Activated T-helper 2 cell treated with anti-CD3 and anti-CD28 coated beads, Interferon-gamma antibody, Interleukin-2, Interleukin-4, amounts not matched to agents 10 μg/mL and 5 μg/mL and 100 μg/mL, durations not matched to agents 14 hours and 24 hours and 36 hours (primary cell): ENCODE measurements at places on chromosomes 7 and 10. TPM values are rescaled to one million over a fixed set of nuclear protein-coding genes. Genes with fewer than 3 reads are reported as not detected.

Gene CYP26C1
- total RNA-seq, result 0.05 TPM in 1 of 2 replicates, not detected in the other

DNA sequence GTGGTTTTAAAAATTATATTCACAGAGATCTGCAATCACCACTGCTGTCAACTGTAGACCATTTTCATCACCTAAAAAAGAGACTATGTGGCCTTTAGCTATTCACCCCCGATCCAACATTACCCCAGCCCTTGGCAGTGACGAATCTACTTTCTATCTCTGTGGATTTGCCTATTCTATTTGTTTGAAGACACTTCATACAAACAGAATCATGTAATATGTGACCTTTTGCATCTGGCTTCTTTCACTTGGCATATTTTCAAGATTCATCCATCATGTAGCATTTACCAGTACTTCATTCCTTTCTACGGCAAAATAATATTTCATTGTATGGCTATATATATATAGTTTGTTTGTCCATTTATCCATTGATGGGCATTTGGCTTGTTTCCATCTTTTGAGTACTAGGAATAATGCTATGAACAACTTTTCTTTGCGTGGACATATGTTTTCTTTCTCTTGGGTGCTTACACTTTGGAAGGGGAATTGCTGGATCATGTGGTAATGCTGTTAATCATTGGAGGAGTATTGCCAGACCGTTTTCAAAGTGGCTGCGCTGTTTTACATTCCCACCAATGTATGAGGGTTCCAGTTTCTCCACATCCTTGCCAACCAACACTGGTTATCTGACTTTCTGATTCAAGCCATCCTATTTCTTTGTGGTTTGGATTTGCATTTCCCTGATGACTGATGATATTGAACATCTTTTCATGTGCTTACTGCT is 22.3 kb downstream of the ADAMTS14 start:
- H3K4me3 ChIP-seq, result no peak overlapping the region
- H3K4me1 ChIP-seq, result no peaks in the 10 kb centered on the region
- H3K27me3 ChIP-seq, result no peaks in the 10 kb centered on the region
- no peak for DNase-seq

Gene PARD3
- total RNA-seq, result 1.4 and 2.0 TPM in 2 replicates

Gene AGAP5
- 18.2 and 18.8 TPM in 2 replicates for total RNA-seq

- no peaks in the 10 kb centered on the region for H3K27me3 ChIP-seq
- no peaks in the 10 kb centered on the region for H3K36me3 ChIP-seq
- no peak overlapping the region for H3K27ac ChIP-seq
- no peak for DNase-seq
- no peak overlapping the region for H3K4me3 ChIP-seq
Measured at GRCh38 chr7:11298220-11298619, 324.5 kb downstream of the PHF14 start.

Gene RNF133
- total RNA-seq, result not detected in 2 replicates

GRCh38 chr10:113444766-113445365 is 108.0 kb upstream of the HABP2 start:
- H3K36me3 ChIP-seq, result no peaks in the 10 kb centered on the region
- no peak overlapping the region for H3K4me3 ChIP-seq
- no peaks in the 10 kb centered on the region for H3K4me1 ChIP-seq
- H3K27ac ChIP-seq, result no peak overlapping the region

Gene HGF
- not detected in 2 replicates for total RNA-seq

DNA sequence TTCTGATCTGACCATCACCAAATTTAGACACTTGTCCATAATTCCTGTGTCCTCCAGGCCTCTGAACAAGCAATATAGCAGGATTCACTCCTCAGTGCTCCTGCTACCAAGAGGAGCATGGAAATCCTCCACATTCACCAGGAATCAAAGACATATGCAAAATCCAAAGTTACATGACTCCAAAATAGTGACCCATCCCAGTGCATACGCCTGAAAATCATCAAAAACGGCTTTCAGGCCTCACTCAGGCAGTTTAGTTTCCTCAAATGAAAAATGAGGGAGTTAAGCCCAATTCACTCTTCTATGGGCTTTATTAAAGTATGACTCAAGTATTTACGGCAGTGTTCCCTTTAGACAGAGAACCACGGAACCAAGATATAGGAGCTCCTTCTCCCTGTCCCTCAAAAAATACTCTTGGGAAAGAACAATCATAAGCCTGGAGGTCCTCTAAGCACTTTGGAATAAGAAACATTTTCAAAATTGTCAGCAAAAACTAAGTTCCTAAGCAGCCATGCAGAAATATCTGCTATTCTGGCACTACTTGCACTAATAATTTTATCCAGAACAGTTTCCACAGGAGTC is 240.7 kb downstream of the PARD3 start:
- H3K27me3 ChIP-seq, result no peaks in the 10 kb centered on the region
- no peak for DNase-seq
- H3K27ac ChIP-seq, result no peak overlapping the region
- no peak overlapping the region for H3K4me3 ChIP-seq
- H3K36me3 ChIP-seq, result no peaks in the 10 kb centered on the region
- H3K4me1 ChIP-seq, result no peaks in the 10 kb centered on the region

DNA sequence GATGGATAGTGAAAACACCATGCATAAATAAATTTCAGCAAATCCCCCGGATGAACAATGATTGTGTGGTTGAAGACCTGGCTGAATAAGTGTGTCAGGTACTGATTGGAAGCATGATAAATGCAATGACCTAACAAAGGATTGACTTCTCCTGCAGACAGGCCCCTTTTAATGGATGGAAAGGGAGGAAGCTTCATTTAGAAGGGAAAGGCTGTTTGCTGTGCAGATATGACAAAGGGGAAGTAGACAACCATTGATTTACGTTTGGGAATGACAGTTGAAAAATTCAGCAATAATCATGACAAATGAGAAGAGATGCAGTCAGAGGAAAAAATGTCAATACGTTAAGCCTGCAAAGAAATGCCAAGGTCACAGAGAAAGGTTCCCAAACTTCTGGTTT is 503.8 kb downstream of the LRMDA start:
- H3K27ac ChIP-seq, result no peak overlapping the region
- no peak overlapping the region for H3K4me3 ChIP-seq
- DNase-seq, result no peak
- no peaks in the 10 kb centered on the region for H3K27me3 ChIP-seq

Gene CEP41
- 15.9 and 21.2 TPM in 2 replicates for total RNA-seq

- no peak overlapping the region for H3K27ac ChIP-seq
- no peak overlapping the region for H3K4me3 ChIP-seq
Measured at GRCh38 chr7:51029701-51030191, 247.1 kb upstream of the GRB10 start.

GRCh38 chr10:112006407-112006806 is 177.2 kb downstream of the GPAM start:
- DNase-seq, result no peak
- no peaks in the 10 kb centered on the region for H3K27me3 ChIP-seq
- no peak overlapping the region for H3K4me3 ChIP-seq

- no peaks in the 10 kb centered on the region for H3K27me3 ChIP-seq
- no peak for DNase-seq
- H3K4me3 ChIP-seq, result no peak overlapping the region
- H3K4me1 ChIP-seq, result peaks cover 28% of the 10 kb centered on the region
- H3K27ac ChIP-seq, result no peak overlapping the region
Measured at GRCh38 chr10:133405844-133406527, 12.0 kb downstream of the MTG1 start.

- H3K27me3 ChIP-seq, result peaks cover 3% of the 10 kb centered on the region
- no peak overlapping the region for H3K27ac ChIP-seq
- H3K4me1 ChIP-seq, result peaks cover 4% of the 10 kb centered on the region
- no peak for DNase-seq
- no peak overlapping the region for H3K4me3 ChIP-seq
Measured at GRCh38 chr7:90461219-90461618, 8.2 kb upstream of the PTTG1IP2 start.

DNA sequence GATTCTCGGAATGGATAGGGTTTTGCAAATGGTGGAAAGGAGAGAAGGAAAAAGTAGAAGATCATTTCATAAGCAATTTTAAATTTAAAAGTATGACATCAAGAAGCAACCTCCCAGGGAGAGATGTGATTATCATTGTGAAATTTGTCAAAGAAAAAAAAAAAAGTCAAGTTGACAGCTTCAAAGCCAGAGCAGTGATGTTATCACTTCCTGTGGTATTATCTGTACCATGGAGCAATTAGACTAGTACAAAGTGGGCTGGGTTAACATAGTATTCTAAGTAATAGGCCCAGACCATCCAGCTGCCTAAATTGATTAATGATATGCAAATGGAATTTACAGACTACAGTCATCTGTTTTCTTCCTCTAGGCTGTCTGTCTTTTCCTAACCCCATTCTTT is 84.0 kb upstream of the NPY start:
- peaks cover 19% of the 10 kb centered on the region for H3K27me3 ChIP-seq
- no peak overlapping the region for H3K27ac ChIP-seq
- no peak overlapping the region for H3K4me3 ChIP-seq
- DNase-seq, result no peak
- H3K36me3 ChIP-seq, result no peaks in the 10 kb centered on the region
- peaks cover 14% of the 10 kb centered on the region for H3K4me1 ChIP-seq

DNA sequence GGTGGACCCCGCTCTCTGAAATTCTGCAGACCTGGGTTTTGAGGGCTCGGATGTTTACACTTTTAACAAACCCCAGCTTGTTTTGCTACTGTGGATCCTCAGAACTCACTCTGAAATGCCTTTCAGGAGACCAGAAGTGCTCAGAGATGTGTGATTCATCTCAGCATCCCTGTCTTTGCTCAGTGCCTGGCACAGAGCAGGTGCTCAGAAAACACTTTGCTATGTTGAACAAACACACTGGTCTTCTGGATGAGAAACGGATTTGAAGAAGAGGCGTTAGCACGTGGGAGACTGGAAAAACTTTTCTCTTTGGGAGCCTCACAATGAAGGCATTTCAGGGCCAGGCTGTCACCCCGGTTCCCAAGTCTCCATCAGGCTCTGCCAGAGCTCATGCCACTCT is 53.3 kb downstream of the SH3PXD2A start:
- no peaks in the 10 kb centered on the region for H3K36me3 ChIP-seq
- no peak for DNase-seq
- no peak overlapping the region for H3K27ac ChIP-seq
- peaks cover 10% of the 10 kb centered on the region for H3K27me3 ChIP-seq
- H3K4me3 ChIP-seq, result no peak overlapping the region

DNA sequence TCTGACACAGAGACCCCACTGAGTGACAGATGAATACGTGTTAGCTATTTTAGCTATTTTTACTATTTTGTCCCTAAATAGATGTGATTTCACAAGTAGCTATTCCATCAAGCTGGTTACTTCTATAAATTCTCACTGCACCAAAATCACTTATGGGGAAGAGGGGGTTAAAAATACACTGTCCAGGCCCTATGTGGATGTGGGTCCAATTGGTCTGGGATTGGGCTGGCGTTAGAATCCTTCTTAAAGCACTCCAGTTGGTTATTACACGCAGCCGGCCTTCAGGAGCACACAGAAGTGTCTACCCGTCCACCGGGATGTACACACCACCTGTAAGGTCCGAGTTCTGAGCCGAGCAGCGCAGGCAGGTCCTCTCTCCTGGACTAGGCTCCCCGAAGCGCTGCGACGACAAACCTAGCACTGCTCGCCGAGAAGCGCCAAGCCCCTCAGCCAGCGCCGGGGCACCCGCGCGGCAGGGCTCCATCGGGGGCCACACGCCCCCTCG is 222.3 kb upstream of the MKLN1 start:
- peak overlapping the region; percentile 71 for H3K4me3 ChIP-seq
- H3K4me1 ChIP-seq, result peaks cover 47% of the 10 kb centered on the region
- peaks cover 51% of the 10 kb centered on the region for H3K36me3 ChIP-seq
- H3K27ac ChIP-seq, result peak overlapping the region; percentile 54

DNA sequence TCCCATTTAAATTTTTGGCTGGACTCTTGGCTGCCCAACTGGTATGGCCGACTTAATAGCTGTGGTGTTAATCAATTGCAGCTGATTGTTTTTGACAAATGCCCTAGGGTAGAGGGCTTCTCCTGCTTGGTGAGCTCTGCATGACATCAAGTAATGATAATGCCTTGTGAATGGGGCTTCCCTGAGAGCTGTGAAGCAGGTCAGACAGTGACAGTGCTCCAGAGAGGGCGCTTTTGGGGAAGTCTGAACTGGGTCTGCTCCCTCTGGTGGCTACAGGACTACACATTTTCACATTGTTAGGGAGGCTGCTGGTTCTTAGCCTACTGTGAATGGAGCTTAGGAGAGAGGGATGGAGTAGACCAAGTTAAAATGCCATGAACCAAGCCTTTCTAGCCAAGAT is 98.8 kb downstream of the SDK1 start:
- peaks cover 17% of the 10 kb centered on the region for H3K27me3 ChIP-seq
- DNase-seq, result no peak
- H3K4me3 ChIP-seq, result no peak overlapping the region
- no peaks in the 10 kb centered on the region for H3K36me3 ChIP-seq

Gene ACSM6
- not detected in 2 replicates for total RNA-seq

GRCh38 chr7:96076350-96076707 is 245.6 kb downstream of the SLC25A13 start:
- H3K36me3 ChIP-seq, result no peaks in the 10 kb centered on the region
- peaks cover 48% of the 10 kb centered on the region for H3K27me3 ChIP-seq
- H3K4me3 ChIP-seq, result peak overlapping the region; percentile 77
- peaks cover 4% of the 10 kb centered on the region for H3K4me1 ChIP-seq

Gene EXOC4
- total RNA-seq, result 65.0 and 70.5 TPM in 2 replicates

Gene SCIN
- not detected in 2 replicates for total RNA-seq

GRCh38 chr7:98276241-98276761 is 5.2 kb upstream of the BRI3 start:
- no peaks in the 10 kb centered on the region for H3K36me3 ChIP-seq
- no peaks in the 10 kb centered on the region for H3K27me3 ChIP-seq
- H3K4me1 ChIP-seq, result no peaks in the 10 kb centered on the region
- no peak for DNase-seq

GRCh38 chr7:92052684-92053083 is 81.6 kb downstream of the CYP51A1 start:
- H3K27ac ChIP-seq, result no peak overlapping the region
- no peak for DNase-seq
- no peak overlapping the region for H3K4me3 ChIP-seq
- peaks cover 4% of the 10 kb centered on the region for H3K4me1 ChIP-seq

Gene AQP1
- total RNA-seq, result not detected in 2 replicates

- DNase-seq, result no peak
- H3K27me3 ChIP-seq, result no peaks in the 10 kb centered on the region
- H3K4me3 ChIP-seq, result peak overlapping the region; percentile 79
- H3K36me3 ChIP-seq, result peaks cover 51% of the 10 kb centered on the region
- no peak overlapping the region for H3K27ac ChIP-seq
- H3K4me1 ChIP-seq, result peaks cover 24% of the 10 kb centered on the region
Measured at GRCh38 chr7:114931656-114932011, 9.7 kb downstream of the MDFIC start.

DNA sequence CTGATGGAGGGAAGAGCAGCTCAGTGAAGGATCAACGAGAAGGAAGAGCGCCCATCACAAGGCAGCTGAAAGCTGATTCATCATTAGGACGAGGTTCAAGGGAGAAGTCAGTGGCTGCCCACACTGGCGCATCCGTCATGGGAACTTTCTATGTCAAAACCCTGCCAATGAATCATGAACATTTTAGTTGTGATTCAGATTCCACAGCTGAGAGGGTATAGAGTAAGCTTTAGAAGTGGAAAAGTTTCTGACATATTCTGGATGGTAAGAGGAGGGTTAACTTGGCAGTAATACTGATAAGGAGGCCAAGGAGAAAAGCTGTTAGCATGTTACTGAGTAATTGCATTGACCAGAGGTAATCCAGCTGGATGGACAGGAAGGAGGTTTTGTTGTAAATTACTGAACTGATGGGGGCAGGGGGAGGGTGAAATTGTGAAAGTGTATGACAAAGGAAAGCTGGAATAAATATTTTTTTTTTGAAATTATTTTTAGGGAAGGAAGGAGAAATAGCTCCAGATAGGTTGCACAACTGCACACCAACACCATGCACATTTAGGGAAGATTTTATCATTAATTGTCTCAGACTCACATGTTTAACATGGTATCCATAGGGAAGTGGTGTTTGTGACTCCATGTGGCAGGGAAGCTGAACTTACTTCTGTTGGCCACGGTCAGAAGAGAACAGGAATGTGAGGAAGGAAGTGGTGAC is 78.3 kb upstream of the NRP1 start:
- peaks cover 37% of the 10 kb centered on the region for H3K27me3 ChIP-seq
- no peak for DNase-seq
- peaks cover 2% of the 10 kb centered on the region for H3K4me1 ChIP-seq
- H3K4me3 ChIP-seq, result no peak overlapping the region

Gene CFTR
- total RNA-seq, result 0.02 TPM in 1 of 2 replicates, not detected in the other
